Small intestine (tissue), 16 donors: ENCODE measurements at places on chromosomes 16 and 17.

DNA sequence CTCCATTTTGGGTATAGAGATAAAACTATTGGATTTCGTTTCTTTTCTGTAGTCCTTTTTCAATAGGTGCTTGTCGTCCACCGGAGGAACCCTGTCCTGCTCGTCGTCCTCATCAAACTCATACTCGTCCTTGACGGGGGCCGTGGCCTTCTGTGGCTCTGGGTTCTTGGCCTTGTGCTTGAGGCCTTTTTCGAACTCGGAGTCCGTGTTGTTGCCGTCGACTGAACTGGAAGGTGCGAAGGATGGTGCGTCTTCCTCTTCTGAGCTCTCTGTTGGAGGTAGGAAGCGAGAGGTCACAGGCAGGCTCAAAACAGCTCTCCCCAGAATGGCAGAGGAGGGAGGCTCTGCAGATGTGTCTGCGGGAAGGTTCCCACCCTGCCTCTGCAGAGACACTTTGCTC lies 67.9 kb downstream of the ZNF778 start:
- DNase-seq, result no peak

DNA sequence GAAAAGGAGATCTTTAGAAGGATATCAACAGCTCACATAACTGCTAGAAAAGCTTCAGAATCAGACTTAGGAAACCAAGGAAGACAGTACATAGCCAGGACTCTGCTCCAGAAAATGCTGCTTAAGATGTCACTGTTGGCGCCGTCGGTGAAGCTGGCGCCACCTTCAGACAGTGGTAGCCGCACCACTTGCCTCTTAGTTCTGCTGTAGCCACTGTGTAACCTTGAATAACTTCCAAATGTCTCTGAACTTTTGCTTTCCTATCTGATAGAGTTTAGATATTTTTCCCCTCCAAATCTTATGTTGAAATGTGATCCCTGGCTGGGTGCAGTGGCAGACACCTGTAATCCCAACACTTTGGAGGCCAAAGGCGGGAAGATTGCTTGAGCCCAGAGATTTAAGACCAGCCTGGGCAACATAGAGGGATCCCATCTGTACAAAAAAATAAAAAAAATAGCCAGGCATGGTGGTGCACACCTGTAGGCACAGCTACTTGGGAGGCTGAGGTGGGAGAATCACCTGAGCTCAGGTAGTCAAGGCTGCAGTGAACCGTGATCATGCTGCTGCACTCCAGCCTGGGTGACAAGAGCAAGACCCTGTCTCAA lies 6.3 kb upstream of the USP31 start:
- peak; percentile 40 for DNase-seq

DNA sequence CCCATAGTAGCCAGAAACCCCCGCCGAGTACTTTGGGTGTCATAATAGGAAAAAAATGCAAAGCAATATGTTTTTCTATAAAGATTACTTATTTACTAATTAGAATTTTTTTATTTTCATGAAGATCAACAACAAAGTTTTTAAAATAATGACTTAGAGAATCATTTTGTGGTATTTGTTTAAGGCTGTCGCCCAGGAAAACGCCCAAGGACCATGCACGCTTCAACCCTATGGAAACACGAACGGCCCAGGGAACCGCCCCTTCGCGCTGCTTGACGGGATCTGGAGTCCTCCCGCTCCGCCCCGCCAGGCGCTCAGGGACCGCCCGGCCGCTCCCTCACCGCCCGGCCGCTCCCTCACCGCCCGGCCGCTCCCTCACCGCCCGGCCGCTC lies 408 bp upstream of the KPNA2 start:
- no peak for DNase-seq

- no peak for DNase-seq
These were observed 5.4 kb downstream of the DNAJA2 start for GRCh38 chr16:46968063-46968435.

DNA sequence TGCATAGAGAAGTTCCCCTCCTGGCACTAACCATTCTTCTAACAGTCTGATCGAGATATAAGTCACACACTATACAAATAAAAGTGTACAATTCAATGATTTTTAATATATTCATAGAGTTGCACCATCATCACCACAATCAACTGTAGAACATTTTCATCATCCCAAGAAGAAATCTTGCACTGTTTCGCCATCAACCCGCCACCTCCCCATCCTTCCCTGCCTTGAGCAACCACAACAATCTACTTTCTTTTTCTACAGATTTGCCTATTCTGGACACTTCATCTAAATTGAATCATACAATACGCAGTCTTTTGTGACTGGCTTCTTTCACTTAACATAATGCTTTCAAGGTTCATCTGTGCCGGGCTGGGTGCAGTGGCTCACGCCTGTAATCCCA lies 33.0 kb upstream of the GUCY2D start:
- DNase-seq, result no peak

DNA sequence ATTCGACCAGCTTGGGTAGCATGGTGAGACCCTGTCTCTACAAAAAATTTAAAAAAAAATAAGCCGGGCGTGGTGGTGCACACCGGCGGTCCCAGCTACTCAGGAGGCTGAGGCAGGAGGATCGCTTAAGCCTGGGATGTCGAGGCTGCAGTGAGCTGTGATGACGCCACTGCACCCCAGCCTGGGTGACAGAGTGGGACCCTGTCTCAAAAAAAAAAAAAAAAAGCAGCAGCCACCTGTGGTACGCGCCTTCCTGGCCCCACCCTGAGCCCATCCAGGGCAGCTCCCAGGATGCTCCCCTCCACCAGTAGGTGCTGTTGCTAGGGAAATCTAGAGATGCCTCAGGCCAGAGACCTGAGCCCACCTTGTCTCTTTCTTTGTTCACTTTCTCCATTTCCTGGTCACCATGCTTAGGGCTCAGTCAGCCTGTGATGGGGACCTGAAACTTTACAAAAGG lies 47.4 kb downstream of the TEKT5 start:
- DNase-seq, result no peak

DNA sequence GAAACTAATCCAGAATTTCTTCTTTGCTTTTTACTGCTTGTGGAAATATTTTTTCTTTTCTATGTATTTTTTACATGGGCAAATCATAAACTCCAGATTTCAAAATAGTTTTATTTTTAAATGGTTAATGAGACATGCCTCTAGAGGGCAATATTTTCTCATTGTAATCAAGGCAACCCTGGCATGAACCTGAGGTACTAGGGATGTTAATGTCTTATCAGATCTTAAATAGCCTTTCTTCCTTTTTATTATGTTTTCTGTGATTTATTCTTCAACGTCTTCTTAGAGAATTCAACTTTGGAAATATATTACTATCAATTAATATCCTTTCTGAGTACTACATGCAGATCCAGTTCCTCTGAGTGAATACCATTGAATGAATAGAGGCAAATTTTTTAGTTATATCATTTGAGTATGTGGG lies 324.7 kb downstream of the BCAS3 start:
- peak; percentile 35 for DNase-seq

- DNase-seq, result peak; percentile 91
These were observed at the start of gene PVALEF for GRCh38 chr17:81165246-81166032. Gene PVALEF, plus strand, starts transcription at chr17:81165507. Its CDS starts 15,720 bp downstream, at chr17:81181227.

GRCh38 chr16:24051125-24051524 lies 205.0 kb upstream of the CACNG3 start:
- DNase-seq, result no peak

GRCh38 chr17:47257651-47258339 lies 4.2 kb downstream of the ITGB3 start:
- DNase-seq, result no peak

- peak; percentile 79 for DNase-seq
These were observed 87.3 kb downstream of the MAP2K6 start for GRCh38 chr17:69501591-69502468.

DNA sequence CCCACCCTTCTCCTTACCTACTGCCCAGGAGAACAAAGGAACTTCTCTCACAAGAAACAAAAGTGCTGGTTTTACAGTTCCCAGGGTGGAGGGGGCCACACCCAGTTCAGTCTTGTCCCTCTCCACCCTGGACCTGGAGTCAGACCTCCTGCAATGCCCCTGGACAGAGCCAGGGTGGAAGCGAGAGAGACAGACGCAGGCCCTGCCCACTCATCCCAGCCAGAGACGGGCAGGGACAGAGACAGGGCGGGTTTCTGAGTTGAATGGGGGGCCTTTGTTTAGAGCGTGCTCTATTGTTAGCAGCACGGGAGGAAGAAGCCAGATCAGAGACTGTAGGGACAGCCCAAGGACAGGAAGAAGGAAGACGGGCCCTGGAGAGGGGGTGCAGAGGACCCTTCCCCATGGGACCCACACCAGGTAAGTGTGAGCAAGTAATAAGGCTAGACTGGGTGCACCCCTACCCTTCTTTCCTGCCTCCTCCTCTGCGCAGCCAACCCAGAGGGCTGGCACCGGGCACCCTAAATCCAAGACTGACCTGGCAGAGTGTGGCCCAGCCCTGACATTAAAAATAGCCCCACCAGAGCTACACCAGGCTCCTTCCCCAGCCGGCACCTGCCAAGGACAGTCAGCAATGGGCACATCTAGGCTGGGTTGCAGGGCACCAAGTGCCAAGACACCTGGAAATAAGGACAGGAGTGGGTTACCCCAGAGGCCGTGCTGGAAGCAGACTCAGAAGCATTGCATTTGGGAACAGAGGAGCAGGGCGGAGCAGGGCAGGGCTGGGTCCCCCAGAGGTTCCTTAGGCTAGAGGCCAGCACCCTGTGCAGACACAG lies 10.9 kb downstream of the JUP start:
- peak; percentile 48 for DNase-seq

- no peak for DNase-seq
These were observed 10.5 kb upstream of the HEATR6 start for GRCh38 chr17:60089096-60089806.

GRCh38 chr17:42760652-42761581 lies at the start of gene RAMP2:
Gene RAMP2, plus strand, starts transcription at chr17:42761227. Its CDS starts 35 bp downstream, at chr17:42761262.
- peak; percentile 63 for DNase-seq

DNA sequence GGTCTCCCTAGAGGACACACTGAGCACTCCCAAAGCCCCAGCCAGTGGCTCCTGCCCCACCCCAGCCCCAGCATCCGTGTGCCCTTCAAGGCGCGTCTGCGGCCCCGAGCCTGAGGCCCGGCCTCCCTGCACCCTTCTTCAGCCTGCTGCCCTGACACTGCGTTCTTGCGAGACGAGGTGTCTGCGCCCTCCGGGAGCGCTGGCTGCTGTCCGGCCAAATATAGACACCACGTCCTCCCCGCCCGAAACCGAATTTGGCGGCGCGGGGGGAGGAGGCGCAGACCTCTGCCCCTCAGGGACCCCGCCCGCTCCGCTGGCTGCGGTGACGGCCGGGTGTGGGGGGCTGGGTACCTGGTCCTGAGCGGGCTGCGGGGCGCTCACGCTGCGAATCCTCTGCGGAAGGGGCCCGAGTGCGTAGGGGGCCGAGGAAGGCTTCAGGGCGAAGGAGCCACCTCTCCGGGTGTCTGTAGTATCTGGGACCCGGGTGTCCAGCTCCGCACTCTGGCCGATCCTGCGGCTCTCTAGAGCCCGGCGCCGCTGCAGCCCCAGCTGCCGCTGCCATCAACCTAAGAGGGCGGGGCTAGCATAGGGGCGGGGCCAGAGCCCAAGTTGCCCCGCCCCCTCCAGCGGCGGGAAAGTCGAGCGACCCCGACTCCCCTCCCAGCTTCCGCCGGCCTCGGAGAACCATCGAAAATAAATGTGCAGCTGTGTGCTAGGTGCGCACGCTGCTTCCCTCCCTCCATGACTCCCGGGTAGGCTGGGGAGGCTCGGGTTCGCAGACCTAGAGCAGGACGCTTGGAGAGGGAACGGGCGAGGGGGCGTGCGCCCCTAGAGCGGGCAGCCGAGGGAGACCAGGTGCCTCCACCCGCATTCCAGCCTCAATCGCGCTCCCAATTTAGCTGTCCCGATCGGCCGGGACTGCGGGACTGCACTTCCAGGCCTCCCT lies at the start of gene CORO6:
Gene CORO6, minus strand, starts transcription at position 576 of the 946 bp plus-strand sequence. CDS start 1,491 bp downstream, outside the sequence.
- DNase-seq, result peak; percentile 32
